Activated T-helper 1 cell treated with anti-CD3 and anti-CD28 coated beads, Interleukin-12 subunit alpha, Interleukin-12 subunit beta, Interleukin-2, Interleukin-4 antibody, amounts not matched to agents 30 ng/mL and 10 ng/mL and 1 ng/mL, durations not matched to agents 14 hours and 24 hours and 36 hours (primary cell): ENCODE measurements at places on chromosomes 2 and 18.

GRCh38 chr2:68709421-68709911 is 25.1 kb upstream of the ARHGAP25 start:
- no peak for DNase-seq

DNA sequence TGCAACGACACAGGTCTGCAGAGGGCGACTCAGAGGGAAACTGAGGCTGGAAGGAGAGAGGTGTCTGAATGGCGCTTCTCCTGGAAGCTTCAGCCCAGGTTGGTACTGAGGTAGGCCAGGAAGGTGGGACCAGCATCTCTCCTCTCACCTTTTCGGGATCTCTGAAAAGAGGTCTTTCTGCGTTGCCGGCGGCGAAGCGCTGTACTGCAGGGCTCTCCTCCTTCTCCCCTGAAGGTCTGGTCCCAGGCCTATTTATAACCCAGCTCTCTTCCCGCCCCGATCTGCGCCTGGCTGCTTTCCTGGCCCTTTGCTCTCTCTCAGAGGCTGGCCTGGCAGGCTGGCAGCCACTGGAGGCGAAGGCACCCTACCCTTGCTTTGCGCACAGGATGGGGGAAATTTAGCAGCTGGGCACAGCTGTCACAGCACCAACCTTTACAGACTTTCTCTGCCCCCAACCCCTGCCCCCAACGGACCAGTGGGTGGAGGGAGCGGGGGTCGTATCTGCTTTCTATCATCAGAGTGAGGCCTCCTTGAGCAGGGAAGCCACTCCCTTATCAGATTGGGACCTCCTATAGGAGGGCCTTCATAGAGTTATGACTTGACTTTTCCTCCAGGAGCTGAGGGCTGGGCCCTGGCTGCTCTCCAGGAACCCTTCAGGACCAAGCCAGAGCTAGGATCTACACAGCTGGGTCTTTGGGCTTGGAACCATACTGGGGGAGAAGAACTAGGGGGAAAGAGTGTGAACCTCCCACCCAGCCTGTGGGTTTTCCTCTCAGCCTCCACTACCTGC is 1.1 kb downstream of the DYSF start:
- no peak for DNase-seq

DNA sequence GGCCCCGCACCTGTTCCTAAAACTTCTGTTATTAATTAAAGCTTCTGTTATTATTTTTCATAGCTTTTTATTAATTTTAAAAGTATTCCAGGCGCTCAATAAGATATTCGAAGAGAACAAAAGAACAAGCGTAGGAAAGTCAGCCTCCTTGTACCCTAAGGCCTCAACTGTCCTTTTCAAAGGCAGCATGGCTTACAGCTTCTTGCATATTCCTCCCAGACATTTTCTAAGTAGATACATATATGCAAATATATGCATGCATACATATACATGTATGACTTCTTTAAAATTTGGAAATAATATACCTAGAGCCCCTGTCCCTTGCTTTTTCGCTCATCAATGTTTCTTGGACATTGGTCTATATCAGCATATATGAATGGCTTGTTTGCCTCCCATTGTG is 12.3 kb downstream of the GPR55 start:
- DNase-seq: no peak

- DNase-seq: no peak
Observed at GRCh38 chr2:211730215-211730614, 808.4 kb downstream of the ERBB4 start.

DNA sequence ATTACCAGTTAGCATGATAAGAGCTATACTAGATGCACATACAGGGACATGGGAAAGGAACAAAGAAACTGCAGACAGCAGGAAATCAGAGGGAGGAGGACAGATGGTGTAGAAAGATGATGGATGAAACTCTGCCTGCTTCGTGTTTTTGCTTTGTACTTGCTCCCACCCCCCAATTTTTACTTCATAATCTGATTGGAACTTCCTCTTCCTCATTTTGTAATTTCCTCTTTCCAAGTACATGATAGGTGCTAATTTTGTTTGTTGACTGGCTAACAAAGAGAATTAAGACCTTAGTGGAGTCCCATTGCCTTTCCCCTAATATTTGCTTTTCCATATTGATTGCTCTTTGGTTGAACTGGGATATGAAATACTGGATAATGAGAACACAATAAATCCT is 76.0 kb upstream of the PELI1 start:
- no peak for DNase-seq

GRCh38 chr2:674321-674985 is 2.8 kb downstream of the TMEM18 start:
- DNase-seq: no peak

- no peak for DNase-seq
Observed at GRCh38 chr2:169114056-169114455, 44.7 kb downstream of the DHRS9 start.

GRCh38 chr2:74498500-74499266 is 720 bp downstream of the LBX2 start:
- no peak for DNase-seq

DNA sequence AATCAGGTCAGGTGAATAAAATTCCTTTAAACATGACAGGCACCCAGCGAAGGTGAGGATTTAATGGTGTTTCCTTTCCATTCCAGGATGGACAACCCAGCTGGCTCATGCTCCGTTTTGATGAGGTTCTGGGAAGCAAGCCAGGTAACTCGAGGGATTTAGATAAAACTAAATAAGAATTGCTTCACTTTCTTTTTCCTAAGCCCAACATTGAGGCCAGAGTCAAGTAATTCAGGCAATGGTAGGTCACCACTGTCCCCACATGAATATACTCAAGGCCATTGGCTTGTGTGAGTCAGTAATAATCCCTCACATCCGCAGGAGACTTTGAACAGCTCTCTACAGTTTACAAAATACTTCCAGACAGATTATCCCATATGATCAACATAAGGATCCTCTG is 16.2 kb upstream of the LRATD1 start:
- no peak for DNase-seq

DNA sequence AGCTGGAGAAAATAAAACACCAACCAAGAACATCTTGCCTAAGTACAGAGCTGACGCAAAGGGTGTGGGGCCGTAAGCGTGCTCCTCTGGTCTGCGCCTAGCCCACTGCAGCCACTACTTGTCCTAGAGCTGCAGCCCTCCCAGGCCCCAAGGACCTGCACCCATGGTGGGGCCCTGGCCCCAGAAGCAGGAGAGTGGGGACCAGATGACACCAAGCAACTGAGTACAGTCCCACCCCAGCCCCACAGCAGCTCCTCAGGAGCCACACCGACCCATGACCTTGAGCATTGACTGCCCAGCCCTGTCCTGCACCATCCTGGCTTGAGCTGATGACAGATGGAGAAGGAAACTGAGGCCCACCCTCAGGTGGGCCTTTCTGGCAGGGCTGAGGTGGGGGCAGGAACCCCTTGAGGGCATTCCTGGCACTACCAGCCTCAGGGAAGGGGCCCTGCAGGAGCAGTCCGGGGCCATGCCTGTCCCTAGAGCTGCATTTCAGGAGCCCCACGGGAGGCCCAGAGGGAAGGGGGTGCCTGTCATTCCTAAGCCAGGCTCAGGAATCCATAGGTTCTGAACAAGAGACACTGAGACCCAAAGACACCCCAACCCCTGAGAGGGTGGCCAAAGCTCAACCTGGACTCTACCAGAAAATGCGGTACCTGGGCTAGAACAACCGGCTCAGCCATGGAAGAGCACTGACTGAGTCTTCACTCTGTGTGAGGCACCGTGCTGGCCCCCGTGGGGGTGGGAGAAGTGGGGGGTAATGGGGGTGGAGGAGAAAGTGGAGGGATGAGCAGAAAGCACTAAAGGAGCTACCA is 4.9 kb downstream of the KIF1A start:
- no peak for DNase-seq

DNA sequence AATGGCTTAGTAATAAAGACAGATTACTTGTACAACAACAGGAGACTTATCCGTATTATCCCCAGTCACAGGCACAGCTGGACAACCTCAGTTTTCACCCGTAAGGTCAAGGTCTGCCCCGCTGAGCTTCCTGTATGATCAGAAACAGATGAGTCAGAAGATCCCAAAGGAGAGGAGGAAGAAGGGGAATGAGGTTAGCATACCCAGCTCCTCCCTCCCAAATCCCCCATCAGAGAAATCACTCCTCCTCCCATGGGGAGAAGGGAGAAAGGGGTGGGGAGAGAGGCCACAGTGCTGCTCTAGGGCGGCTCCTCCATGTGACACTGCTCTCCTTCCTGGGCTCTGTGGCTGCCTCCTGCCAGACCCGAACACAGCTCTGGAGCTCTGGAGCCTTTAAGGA is 53.8 kb upstream of the SPTBN1 start:
- DNase-seq: no peak

GRCh38 chr2:68374184-68374583 is 9.1 kb downstream of the PLEK start:
- no peak for DNase-seq

- DNase-seq: no peak
Observed at GRCh38 chr2:85468704-85469349, 50.3 kb downstream of the SH2D6 start.

GRCh38 chr2:46284796-46285195 is 12.4 kb upstream of the EPAS1 start:
- no peak for DNase-seq

DNA sequence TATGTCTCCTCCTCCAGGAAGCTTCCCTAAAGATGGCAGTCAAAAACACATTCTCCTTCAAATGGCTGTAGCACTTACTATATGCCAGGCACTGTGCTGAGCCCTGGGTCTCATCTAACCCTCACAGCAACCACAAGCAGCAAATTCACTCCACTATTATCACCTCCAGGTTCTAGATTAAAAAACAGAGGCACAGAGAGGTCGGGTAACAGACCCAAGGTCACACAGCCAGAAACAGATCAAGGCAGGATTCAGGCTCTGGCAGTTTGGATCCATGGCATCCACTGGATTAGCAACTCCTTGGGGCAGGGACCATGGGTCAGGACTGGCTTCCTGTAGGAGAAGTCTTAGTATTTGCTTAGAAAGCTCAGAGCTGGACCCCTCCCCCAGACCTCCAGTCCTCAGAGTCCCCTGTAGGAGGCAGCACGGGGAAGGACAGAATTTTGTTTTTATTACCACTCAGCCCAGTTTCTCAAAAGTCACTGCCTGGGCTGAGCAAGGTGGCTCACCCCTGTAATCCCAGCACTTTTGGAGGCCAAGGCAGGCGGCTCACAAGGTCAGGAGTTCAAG is 34.4 kb downstream of the ZFP36L2 start:
- DNase-seq: no peak

- no peak for DNase-seq
Observed at GRCh38 chr18:7038330-7038851, 79.2 kb downstream of the LAMA1 start.

- DNase-seq: no peak
Observed at GRCh38 chr18:3603421-3604234, 153.7 kb downstream of the TGIF1 start.

DNA sequence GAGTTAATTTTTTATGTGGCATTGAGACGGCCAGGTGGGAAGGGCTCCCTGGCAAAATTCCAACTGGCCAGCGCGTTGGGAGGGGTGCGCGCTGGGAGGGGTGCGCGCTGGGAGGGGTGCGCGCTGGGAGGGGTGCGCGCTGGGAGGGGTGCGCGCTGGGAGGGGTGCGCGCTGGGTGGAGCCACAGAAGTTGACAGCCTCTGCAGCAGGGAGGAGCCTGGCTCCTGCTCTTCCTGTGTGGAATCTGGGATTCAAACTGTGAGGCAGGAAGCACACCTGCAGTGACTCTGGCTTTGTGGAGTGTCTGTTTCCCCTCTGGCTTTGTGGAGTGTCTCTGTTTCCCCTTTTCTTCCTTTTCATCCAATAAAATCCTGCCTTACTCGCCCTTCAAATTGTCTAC is 147.9 kb upstream of the CBLN2 start:
- no peak for DNase-seq

GRCh38 chr2:85110991-85111560 is 22.1 kb upstream of the TCF7L1 start:
- DNase-seq: no peak

DNA sequence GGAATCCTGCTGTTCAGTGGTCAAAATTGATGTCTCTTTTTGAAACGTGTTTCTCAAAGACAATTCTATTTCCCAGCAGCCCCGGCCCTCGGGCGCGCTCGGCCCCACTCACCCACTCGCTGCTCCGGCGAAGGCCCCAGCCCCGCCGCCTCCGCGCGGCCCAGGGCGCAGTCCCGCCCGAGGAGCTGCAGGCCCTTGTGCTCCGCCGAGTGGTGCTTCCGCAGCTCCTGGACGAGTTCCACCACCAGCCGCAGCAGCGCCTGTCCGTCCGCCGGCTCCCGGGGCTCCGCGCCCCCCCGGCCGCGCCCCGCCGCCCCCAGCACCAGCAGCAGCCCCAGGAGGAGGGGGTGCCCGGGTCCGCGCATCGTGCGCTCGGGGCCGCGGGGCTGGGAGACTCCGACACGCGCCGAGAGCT is 413 bp downstream of the ALKAL2 start:
- DNase-seq: no peak

GRCh38 chr2:137021763-137022162 is 256.4 kb downstream of the THSD7B start:
- DNase-seq: no peak

DNA sequence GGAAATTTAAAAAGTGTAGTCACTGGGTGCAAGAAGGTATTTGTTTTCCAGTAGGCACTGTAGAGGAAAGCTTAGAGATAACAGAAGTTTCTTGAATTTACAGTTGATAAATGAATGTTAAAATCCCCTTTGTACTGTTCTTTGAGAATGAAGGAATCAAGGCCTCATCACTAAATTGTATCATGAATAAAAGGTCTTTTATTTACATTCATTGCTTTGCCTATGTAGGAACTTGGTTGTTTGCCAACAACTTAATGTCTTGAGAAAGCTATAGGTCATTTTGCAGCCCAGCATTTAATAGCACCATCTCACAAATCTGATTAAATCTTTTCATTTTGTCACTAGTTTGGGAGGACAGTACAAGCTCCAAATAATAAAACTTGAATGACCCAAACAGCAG is 213.9 kb upstream of the ITGA4 start:
- no peak for DNase-seq

- DNase-seq: no peak
Observed at GRCh38 chr2:119488245-119489214, 35.8 kb downstream of the SCTR start.

DNA sequence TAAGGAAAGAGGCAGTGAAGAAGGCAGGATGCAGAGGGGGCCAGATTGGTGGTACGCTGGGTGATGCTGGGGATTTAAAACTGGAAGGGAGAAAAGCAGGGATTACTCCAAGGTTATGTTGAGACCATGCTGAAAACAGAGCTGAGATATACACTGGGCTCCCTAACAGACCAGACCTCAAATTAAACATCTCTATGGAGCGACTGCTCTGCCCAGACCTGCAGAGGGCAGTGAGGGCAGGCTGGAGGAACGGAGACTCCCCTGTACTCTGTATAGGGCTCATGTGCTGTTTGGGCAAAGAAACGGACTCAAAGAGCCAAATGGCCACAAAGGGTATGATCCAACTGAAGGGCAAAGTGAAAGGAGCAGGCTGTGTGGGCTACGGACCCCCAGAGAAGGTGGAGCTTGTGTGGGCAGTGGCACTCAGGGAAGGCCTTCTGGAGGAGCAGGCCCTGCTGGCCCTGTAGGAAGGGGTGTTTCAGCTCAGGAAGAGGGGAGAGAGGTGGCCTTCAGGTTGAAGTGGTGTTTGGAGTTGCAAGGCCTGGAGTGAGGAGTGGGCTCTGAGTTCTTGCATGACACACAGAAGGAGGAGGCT is 4.8 kb upstream of the CELF4 start:
- no peak for DNase-seq
